Stimulated activated CD4-positive, alpha-beta T cell treated with anti-CD3 and anti-CD28 coated beads, Interleukin-12 subunit alpha, Interleukin-12 subunit beta, amount 100 ng/mL, for 24 hours (primary cell): ENCODE measurements at places on chromosomes 12 and 14.

GRCh38 chr14:83780321-83780720 lies 1749.6 kb upstream of the FLRT2 start:
- no peak for DNase-seq

DNA sequence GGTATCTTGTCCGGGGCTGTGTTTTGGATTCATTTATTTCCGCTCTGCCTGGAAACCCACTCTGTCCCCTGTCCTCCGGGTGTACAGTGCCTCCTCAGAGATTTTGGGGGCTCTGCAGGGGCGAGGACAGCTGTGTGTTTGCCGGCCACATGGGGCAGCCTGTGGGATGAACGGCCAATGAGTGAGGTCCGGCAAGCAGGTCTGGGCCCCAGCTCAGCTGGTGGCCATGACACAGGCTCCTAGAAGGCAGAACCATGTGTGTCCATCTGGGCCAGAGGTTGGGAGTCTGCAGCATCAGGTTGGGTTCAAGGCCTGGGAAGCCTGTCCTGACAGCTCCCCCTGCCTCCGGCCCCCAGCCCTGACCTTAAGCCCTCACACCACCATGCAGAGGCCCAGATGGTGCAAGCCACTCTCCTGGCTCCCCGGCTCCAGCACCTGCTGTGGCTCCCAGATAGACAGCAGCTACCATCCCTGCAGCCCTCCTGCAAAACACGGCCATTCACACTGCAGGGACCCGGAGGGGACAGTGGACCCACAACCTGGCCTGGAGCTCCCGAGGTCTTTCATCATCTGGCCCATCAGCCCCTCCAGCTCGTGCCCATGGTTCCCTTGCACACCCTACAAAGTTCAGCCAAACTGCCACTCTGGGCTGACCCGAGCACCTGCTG lies 220.1 kb upstream of the C14orf180 start:
- DNase-seq: no peak

GRCh38 chr14:35419429-35419841 lies 14.9 kb upstream of the NFKBIA start:
- no peak for DNase-seq

DNA sequence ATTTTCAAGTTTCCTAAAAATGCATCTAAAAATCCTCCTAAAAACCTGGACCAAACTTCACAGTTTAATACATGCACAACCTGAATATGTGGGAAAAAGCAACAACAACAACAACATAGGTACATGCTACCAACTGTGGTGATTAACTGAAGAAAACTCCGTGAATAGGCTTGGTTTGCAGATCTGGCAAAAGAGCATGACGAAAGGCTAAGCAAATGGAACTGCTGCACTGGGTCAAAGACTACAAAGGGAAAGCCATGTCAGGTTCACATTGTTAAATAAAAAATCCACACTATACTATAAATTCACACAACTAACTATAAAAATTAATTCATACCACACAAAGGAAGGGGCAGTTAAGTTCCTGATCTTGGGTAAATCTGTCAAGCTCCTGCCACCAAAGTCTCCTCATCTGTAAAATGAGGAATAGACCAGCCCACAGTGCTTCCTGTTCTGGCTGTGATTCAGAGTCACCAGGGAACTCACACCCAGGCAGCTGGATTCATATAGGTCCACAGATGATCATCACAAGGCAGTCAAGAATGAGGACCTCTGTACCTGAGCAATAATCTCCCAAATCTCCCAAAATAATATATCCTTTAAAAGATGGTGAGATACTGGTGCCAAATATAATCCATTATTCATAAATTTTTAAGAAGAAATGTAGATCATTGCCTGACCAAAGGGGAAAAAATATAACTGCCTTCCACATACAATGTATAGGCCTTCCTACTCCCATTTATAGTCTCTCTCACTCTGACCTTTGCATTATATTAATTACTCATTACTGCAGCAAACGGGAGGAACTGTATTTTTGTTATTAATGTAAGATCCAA lies 7.0 kb downstream of the CORO1C start:
- DNase-seq: no peak

DNA sequence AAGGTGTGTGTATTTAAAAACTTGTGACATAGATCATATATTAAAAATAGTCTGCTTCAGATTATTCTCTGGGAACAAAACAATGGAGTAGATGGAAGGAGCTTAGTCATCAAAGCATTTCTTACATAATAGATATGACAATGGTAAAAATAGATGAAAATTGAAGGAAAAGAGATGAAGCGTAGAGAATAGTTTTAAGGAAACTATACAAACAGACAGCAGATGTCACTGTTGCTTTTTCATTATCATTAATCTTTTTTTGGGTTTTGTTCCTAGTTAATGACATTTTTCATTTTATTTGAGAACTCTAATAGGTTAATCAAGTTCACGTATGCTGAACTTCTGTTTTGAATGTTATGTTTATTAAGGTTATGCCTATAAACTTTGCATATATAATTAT lies 149.2 kb upstream of the FBXO33 start:
- no peak for DNase-seq

DNA sequence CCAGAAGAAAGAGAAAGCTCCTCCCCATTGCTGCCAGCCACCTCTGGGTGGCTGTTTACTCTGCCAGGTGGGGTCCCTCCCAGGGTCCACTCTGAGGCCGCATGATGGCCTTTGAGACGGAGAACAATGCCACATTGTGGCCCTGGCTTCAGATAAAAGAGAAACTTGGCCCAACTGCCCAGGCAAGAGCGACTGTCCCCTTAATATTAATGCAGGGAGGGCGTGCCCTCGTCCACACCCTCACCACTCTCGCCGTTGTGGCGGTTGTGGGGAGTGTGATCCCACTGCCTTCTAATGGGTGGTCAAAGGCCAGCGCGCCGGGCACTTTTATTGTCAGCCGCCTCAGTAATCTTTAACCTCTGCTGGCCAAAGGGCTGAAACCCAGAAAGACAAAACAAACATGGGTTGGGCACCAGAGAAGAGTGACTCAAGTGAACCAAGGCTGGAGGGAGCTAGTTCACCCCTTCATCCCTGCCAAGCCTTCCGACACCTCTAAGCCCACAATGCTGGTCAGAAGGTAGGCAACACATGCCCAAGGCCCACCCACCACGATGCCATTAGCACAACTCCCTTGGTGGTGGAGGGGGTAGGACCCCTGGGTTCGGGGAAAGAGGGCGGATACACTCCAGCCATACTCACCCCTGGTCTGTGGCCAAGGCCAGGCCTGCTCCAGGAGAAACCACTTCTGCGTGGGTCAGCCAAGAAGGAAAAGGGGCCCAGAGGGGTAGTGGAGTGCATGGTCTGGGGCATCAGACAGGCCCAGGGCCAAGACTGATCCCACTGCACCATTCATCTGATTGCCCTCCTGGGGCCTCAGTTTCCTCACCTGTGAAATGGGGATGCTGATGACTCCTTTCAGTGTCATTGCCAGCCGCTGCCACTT lies 44.5 kb upstream of the BCL11B start:
- DNase-seq: no peak

- no peak for DNase-seq
Measured at GRCh38 chr12:110995016-110995415, 74.6 kb upstream of the MYL2 start.

- DNase-seq: no peak
Measured at GRCh38 chr12:64218597-64218996, 3.5 kb downstream of the KICS2 start.

DNA sequence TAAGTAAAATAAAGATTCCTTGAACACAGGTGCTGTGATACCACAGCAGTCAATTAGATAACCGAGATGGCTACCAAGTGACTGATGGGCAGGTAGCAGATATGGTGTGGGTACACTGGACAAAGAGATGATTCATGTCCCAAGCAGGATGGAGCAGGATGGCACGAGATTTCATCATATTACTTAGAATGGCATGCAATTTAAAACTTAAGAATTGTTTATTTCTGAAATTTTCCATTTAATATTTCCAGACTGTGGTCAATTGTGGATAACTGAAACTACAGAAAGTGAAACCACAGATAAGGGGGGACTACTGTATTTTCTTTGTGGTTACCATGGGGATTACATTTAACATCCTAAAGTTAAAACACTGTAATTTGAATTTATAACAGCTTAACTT lies 7.5 kb upstream of the ZFP36L1 start:
- no peak for DNase-seq

- DNase-seq: no peak
Measured at GRCh38 chr12:104582739-104583138, 126.0 kb downstream of the CHST11 start.

DNA sequence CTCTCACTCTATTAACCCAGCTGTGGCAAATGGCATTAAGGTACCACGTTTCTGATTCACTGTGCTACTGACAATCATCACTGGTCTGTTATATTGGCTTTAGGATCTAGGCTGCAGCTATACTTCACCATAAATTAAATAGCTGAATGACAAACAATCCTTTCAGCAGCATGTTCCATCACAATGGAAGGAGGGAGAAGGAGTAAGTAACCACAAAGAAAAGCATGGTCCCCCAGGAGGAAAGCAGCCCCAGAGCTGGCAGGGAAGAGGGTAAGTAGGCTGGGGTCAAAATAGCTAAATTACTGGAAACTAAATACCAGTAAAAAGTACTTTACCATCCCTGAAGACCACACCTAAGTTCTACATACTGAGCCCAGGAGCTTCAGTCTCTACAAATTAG lies 2.8 kb downstream of the ARMH4 start:
- DNase-seq: no peak

DNA sequence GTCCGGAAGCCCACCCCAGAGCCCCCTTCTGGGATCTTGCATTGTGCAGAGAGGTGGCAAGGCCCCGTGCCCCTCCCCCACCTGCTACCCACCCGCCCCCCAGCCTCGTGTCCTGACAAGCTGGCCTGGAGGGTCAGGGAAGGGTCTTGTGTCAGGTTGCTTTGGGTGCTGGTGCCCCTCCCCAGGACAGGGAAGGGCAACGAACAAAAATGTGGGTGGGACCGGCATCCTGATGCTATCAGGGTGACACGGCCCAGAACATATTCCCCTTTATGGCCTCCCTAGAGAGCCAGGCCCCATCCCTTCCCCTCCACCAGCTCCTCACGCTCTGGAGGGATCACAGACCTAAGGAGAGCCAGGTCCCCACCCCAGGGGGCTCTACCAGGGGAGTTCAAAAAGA lies 38.7 kb upstream of the TMEM179 start:
- no peak for DNase-seq

GRCh38 chr12:43805860-43806736 lies at the start of gene TWF1:
Gene TWF1 (minus strand): TSS chr12:43806317. CDS start chr12:43806245, 72 bp downstream.
- DNase-seq: peak; percentile 70

DNA sequence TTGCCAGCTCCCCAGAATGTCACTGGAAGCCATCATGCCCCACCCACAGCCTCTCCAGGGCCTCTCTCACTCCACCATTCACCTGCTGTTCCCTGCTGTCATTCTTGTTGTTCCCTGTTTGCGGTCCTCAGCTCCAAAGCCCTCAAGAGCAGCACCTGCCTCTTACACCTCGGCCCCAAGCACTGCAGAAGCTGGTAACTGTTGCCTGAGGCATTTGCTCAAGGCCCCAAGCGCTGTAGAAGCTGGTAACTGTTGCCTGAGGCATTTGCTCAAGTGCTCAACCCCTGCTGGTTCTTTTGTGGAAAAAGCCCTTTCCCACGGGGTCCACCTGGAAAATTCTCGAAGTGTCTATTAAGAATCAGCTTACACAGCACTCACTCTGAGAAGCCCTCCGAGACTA lies 78.0 kb downstream of the ARL6IP4 start:
- DNase-seq: no peak

DNA sequence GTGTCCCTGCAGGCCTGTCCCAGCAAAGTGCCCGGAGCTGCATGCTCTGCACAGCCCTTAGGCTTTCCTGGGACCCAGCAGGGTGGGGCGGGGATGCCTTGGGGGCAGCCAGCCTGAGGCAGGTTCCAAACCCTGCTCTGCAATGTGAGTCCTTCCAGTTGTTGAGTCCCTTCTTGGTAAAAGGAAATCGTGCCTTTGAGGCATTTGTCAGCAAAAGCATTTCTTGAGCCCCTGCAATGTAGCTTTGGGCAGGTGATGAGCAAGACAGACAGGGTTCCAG lies 38.1 kb upstream of the TRAF3 start:
- no peak for DNase-seq

DNA sequence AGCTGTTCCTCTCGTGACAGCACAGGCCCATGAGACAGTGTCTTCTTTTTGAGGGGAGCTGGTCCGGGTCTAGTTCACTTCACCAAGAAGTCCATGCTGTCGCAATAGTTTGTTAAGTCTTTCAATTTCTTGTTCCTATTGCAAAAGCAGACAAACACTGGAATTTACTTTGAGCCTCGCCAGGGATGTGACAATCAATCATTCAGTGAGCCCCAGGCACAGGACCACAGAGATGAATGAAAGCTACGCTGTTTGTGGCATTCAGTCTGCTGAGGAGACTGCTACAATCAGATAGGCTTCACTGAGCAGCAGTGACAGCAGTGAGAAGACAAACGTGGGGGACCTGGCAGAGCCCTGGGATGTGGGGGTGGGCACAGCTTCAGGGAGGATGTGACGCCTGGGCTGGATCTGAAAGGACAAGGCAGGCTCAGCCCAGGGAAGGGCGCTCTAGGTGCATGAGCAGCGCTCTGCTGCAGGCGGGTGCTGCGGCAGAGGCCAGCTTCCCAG lies 35.5 kb downstream of the TCTN1 start:
- DNase-seq: no peak

GRCh38 chr12:26361964-26362363 lies 166.6 kb downstream of the SSPN start:
- DNase-seq: no peak

- no peak for DNase-seq
Measured at GRCh38 chr14:52266179-52266578, 1.3 kb upstream of the PTGDR start.

- no peak for DNase-seq
Measured at GRCh38 chr14:83342590-83342989, 1808.9 kb upstream of the SEL1L start.

DNA sequence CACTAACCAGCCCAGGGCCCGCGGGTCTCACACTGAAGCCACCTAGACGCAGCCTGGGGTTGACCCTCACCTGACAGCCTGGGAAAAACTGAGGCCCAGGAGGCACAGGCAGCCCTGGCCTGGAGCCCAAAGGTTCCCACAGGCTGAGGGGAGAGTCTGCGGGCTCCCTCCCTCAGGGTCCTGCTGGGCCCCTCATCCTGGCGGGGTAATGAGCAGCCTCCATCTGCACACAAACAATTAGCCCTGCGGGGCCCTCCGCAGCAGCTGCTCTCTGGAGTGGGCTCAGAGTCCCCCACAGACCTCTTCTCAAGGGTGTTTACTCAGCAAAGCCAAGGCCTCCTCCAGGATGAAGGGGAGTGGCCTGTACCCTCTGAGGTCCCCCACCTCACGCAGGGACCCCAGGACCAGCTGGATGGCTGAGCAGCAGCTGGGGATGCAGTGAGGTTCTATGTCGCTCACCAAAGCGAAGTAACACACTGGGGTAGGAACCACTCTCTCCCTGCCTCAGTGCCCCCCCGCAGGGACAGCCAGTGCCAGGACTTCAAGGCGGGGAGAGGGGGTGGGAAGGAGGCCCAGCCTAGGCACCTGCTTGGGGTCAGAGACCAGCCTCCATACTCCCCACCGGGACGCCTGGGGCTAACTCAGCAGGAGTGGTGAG lies 7.3 kb downstream of the AKT1 start:
- no peak for DNase-seq

GRCh38 chr14:99225436-99226203 lies 46.4 kb downstream of the BCL11B start:
- DNase-seq: no peak
